ENCODE measurements at places on chromosomes 6 and 20. TPM values are rescaled to one million over a fixed set of nuclear protein-coding genes. Genes with fewer than 3 reads are reported as not detected.

The ANGPT4 gene
- total RNA-seq: 0.15 TPM

The LTB gene
- not detected for total RNA-seq

The CALHM6 gene
- not detected for total RNA-seq

DNA sequence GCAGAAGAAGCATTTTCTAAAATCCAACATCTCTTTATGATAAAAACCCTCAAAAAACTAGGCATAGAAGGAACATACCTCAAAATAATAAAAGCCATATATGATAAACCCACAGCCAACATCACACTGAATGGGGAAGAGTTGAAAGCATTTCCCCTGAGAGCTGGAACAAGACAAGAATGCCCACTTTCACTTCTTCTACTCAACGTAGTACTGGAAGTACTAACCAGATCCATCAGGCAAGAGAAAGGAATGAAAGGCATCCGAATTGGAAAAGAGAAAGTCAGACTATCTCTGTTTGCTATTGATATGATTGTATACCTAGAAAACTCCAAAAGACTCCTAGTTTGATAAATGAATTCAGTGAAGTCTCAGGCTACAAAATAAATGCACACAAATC lies 7.9 kb upstream of the CDK19 start:
- no peak for ATAC-seq
- no peaks in the 10 kb centered on the region for H3K36me3 ChIP-seq
- no peak overlapping the region for H3K27ac ChIP-seq
- no peaks in the 10 kb centered on the region for H3K27me3 ChIP-seq
- H3K4me3 ChIP-seq: no peak overlapping the region

- ATAC-seq: no peak
- H3K27me3 ChIP-seq: no peaks in the 10 kb centered on the region
- H3K4me1 ChIP-seq: no peaks in the 10 kb centered on the region
These were observed 14.2 kb downstream of the TXLNB start for GRCh38 chr6:139277587-139277986.

DNA sequence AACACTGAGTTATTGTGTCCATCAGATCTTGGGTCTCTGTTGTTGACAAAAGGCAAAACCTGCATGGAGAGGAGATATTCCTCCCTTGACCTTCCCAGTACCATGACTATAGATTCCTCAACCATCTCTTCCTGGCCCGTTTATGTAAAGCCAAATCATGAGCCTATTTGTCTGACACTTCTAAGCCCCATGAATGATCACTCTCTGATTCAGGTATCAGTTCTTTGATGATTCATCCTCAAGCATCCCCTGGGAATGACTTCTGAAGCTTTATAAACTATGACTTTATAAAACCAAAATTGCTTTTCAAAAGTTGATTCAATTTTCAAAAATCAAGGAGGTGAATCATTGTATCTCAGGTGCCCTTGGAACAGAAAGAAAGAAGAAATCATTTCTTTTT lies 78.7 kb upstream of the LOC128125822 start:
- H3K36me3 ChIP-seq: no peaks in the 10 kb centered on the region
- H3K27ac ChIP-seq: no peak overlapping the region
- H3K4me3 ChIP-seq: no peak overlapping the region
- no peaks in the 10 kb centered on the region for H3K4me1 ChIP-seq
- no peak for ATAC-seq
- H3K27me3 ChIP-seq: no peaks in the 10 kb centered on the region

GRCh38 chr6:111478064-111478476 lies 4.9 kb downstream of the REV3L start:
- H3K27me3 ChIP-seq: no peaks in the 10 kb centered on the region
- H3K4me3 ChIP-seq: no peak overlapping the region
- H3K4me1 ChIP-seq: peaks cover 7% of the 10 kb centered on the region

GRCh38 chr6:134407791-134408190 lies 89.9 kb upstream of the SGK1 start:
- ATAC-seq: no peak
- no peaks in the 10 kb centered on the region for H3K27me3 ChIP-seq
- H3K27ac ChIP-seq: no peak overlapping the region
- H3K36me3 ChIP-seq: no peaks in the 10 kb centered on the region
- no peak overlapping the region for H3K4me3 ChIP-seq
- no peaks in the 10 kb centered on the region for H3K4me1 ChIP-seq

- peaks cover 87% of the 10 kb centered on the region for H3K27me3 ChIP-seq
- no peak overlapping the region for H3K27ac ChIP-seq
- ATAC-seq: no peak
- H3K36me3 ChIP-seq: no peaks in the 10 kb centered on the region
These were observed 1.4 kb downstream of the TFAP2D start for GRCh38 chr6:50714487-50715379.

DNA sequence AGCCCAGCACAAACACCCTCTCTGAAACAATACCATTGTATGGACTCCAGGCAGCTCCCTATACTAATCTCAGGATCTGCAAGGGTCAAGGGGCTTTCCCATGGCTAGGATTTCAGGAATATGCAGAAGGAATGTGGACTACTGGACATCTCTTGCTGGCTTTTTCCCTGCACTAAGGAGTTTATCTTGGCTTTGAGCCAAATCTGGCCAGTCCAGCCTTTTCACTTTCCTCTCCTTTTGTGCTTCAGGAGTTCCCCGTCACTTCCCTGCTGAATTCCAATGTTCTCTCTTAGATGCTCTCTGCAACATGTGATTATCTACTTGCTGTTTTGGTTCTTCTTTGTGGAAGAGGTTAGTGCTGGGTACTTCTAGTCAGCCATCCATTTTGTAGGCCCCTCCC lies 568.2 kb downstream of the HDGFL1 start:
- H3K27me3 ChIP-seq: no peaks in the 10 kb centered on the region
- H3K4me3 ChIP-seq: no peak overlapping the region
- ATAC-seq: no peak
- H3K4me1 ChIP-seq: no peaks in the 10 kb centered on the region
- no peak overlapping the region for H3K27ac ChIP-seq

DNA sequence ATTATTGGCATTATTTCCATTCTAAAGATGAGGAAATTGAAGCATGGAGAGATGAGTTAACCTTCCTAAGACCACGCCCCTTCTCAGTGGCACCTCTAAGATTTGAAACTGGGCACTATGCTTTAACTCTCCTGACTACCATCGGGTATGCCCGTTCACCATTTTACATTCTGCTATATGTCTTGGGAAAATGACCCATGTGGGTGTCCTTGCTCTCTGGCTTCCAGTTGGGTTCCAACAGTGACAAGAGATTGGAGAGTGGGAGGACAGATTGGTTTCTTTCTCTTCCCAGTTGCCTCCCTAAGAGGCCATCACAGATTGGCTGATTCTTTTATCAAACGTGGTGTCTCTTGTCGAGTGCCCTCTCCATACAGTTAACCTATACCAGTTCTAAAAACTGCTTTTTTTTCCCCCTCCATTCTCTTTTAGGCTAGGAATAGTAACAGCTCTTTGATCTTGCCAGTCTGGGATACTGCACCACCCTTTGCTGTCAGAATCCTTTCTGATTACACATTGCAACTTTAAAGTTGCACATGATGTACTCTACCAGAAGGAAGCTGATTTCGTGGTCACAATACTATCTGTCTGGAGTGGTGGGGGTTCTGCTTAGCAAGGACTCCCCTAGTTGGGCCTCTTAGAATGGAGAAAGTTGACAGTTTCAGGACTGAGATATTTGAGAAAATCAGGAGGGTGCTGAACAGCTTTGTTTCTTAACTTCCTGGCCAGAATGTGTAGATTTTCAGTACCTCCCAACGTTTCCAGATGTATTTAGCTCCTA lies 88.0 kb upstream of the ELOVL5 start:
- no peaks in the 10 kb centered on the region for H3K27me3 ChIP-seq
- H3K4me1 ChIP-seq: no peaks in the 10 kb centered on the region
- no peaks in the 10 kb centered on the region for H3K36me3 ChIP-seq
- H3K4me3 ChIP-seq: no peak overlapping the region
- no peak for ATAC-seq

DNA sequence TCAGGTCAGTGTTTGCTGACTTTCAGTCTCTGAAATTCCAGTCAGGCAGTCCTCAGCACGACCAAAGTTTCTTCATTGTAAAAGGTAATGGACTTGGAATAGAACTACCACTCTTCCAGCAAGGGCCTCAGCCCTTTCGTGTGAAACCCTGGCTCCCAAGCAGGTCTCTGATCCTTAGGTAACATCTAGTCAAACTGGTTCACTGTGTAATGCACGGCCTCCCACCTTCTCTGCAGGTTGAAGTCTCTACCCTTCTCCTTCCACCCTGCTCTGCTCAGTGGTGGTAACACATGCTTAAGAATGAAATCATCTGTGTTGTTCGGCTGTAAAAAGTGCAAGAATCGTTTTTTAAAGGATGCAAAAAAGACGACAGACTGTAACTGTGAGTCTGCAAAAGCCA lies 287.2 kb upstream of the POU3F2 start:
- no peaks in the 10 kb centered on the region for H3K4me1 ChIP-seq
- no peak for ATAC-seq
- H3K4me3 ChIP-seq: no peak overlapping the region
- H3K27ac ChIP-seq: no peak overlapping the region

- H3K4me1 ChIP-seq: no peaks in the 10 kb centered on the region
- H3K27ac ChIP-seq: no peak overlapping the region
- no peak for ATAC-seq
- H3K36me3 ChIP-seq: no peaks in the 10 kb centered on the region
- no peak overlapping the region for H3K4me3 ChIP-seq
These were observed 366.4 kb downstream of the BTBD9 start for GRCh38 chr6:38273325-38273724.

DNA sequence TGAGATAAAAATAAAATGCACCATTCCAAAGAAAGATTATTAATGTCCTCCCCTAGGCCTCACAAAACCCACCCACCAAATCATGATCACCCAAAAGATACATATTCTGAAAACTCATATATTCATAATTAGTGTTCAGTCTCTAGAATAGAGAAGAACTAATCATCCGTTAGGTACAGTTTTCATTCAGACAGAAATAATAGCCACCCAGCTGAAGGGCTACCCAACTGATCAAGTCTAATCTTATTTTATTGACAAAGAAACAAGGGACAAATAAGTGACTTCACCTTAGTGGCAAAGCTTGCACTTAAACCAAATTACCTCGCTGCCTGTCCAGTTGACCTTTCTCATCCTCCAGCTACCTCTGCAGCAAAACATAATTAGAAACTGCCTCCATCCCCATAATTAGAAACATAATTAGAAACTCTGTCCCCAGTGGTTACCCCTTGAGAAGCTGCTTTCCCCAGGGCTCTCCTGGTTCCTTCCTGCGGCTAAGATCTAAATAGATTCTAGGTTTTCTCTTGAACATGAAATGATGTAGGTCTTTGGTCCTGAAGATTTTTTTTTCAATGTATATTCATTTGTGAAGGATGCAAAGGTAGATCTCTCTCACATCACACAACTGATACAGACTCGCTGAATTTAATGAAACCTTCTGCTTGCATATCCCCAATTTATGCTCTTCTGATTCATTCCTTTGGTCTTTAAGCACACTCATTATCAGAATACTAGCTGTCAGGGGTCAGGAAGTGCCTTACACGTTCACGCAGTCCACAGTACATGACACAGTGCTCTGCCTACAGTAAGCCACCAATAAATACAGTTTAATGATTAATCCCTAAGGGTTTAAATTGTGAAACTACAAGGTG lies 46.3 kb downstream of the HBS1L start:
- ATAC-seq: no peak
- H3K27me3 ChIP-seq: no peaks in the 10 kb centered on the region
- H3K27ac ChIP-seq: no peak overlapping the region

DNA sequence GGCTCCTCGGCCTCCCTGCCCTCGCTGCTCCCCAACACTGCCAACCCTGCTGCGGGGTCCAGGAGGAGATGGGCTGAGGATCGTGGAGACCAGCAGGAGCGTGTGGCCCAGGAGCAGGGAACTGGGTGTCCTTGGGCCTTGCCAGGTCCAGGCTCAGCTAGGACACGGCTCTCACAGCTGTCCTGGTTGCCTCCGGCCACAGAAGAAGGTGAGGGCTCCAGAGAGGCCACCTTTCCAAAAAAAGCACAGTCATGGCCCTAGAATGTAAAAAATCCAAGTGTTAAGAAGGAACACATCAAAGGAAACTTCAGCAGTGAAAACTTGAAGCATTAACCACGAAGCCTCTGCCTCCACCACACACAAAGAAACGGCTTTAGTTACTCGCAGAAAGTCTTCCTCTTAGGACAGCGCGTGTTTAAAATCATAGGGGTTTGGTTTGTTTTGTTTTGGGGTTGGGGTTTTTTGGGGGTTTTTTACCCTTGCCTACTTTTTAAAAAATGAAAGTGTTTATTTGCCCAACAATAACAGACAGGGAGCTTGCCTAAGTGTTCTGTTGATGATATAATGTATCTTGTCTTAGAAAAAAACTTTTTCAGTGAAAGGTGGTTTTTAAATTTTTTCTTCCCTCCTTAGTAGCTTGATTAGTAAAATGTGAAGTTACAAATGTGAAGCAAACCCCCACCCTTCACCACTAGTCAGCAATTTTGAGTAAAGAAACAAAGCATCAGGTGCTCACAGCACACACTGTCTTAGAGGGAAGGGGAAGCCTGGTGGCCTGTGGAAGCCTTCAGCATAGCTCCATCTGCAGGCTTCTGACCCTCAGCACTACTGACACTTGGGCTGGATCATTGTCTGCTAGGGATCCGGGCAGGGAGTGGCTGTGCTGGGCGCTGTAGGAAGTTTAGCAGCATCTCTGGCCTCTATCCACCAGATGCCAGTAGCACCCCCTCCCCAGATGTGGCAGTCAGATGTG lies 60.0 kb downstream of the PTPN1 start:
- no peak overlapping the region for H3K27ac ChIP-seq
- H3K27me3 ChIP-seq: no peaks in the 10 kb centered on the region
- H3K36me3 ChIP-seq: peaks cover 47% of the 10 kb centered on the region
- H3K4me3 ChIP-seq: no peak overlapping the region

DNA sequence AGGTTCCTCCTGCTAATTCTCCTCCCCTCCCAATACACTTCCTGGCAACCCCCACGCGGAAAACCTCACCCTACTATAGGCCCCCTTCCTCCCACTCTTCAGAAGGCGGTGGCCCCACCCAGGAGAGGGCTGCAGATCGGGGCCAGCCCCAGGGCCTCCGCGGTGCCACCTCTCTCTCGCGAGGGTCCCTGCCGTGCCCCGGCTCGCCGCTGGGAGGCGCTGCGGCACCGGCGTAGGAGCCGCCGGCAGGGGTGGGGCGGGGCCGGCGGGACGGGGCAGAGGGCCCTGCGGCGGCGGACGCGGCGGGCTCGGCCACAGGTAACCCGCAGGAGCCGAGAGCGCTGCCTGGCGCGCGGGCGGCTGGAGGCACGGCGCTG lies at the start of gene ANKRD6:
Gene ANKRD6, plus strand, starts transcription at position 278 of the 377 bp plus-strand sequence. CDS start 133,825 bp downstream, outside the sequence.
- ATAC-seq: peak; percentile 96
- peak within 1 kb of the TSS; percentile 29 for H3K27ac ChIP-seq
- H3K27me3 ChIP-seq: no peaks in the 10 kb centered on the region
- H3K4me3 ChIP-seq: peak within 1 kb of the TSS; percentile 65

DNA sequence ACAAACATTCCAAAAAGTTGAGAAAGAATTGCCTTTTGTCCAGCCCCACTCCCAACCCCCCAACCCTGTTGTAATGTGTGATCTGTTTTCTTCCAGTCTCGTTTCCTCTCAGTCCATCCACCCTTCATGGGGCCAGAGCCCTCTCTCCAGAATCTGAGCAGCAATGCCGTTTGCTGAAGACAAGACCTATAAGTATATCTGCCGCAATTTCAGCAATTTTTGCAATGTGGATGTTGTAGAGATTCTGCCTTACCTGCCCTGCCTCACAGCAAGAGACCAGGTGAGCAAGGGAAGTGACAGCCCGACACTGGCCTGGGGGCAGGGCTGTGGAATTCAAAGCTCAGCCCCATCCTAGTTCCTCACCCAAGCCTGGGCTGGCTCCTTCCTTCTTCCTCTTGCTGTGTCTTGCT lies 7.8 kb downstream of the MAVS start:
- no peak overlapping the region for H3K4me3 ChIP-seq
- peaks cover 3% of the 10 kb centered on the region for H3K4me1 ChIP-seq
- H3K27me3 ChIP-seq: no peaks in the 10 kb centered on the region
- ATAC-seq: no peak

All from gastroesophageal sphincter (tissue), 4 donors.